Activated CD4-positive, alpha-beta T cell treated with anti-CD3 and anti-CD28 coated beads for 1 hour (primary cell): ENCODE measurements at places on chromosomes 11 and 22.

DNA sequence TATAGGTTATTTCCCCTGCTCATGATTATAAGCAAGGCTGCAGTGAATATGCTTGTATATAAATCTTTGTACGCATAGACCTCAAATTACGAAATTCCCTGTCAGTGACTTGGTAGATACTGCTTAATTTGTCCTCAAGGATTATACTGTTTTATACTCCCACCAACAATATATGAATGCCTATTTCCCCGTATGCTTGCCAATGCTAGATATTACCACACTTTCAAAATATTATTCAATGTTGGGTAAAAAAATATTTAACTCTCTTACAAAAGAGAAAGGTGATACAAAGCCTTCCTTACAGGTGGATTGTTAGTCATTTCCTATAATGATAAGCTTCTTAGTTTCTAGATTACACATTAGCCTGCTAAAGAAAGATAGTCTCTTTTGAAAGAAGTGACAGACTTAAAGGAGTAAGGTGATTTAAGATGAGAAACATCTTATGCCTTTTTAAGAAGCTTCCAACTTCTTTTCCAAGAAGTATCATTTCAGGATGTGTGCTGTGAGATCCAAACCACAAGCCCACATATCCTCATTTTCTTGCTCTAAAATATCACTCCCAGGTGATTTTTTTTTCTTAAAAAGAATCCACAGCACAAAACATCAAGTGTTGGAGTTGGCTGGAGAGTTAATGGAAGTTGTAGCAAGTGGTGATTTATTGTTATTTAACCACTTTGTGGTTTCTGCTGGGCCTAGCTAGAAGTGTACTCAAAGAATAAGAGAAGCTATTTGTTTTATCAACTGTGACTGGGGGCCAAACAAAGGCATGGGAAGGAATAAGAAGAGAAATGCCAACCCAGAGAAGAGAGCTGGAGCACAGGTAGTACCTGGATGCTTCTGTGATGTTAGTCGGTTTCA is 59.2 kb downstream of the BARX2 start:
- no peak for DNase-seq

- DNase-seq = no peak
Measured at GRCh38 chr11:134363161-134363560, 31.4 kb downstream of the GLB1L2 start.

DNA sequence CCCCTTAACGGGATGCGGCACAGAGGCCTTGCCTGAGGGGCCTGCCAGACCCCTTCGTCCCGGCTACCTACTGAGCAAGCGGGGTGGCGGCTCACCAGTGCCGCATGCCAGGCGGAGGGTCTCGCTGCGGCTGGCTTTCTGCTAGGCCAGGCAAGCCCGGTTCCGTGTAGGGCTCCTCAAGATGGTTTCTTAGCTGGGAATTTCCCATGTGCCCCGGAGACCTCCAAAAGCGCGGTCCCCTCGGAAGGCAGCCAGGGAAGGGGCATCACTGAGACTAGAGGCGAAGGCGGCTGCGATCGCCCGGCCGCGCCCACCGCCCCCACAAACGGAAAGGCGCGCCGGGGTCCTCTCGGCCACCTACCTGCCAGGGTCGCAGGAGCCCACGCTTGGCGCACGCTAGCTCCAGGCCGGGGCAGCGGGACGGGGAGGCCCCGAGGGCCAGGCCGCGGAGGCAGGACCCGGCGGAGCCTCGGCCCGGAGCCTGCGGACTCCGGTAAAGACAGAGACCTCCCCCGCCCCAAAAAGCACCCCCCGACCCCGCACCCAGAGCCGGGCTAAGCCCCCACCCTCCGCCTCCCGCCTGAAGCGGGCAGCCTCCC is 23.8 kb downstream of the MICAL3 start:
- DNase-seq = no peak

- no peak for DNase-seq
Measured at GRCh38 chr22:17918840-17919239, 105.5 kb downstream of the MICAL3 start.

- no peak for DNase-seq
Measured at GRCh38 chr11:100965346-100965745, 164.3 kb downstream of the PGR start.

DNA sequence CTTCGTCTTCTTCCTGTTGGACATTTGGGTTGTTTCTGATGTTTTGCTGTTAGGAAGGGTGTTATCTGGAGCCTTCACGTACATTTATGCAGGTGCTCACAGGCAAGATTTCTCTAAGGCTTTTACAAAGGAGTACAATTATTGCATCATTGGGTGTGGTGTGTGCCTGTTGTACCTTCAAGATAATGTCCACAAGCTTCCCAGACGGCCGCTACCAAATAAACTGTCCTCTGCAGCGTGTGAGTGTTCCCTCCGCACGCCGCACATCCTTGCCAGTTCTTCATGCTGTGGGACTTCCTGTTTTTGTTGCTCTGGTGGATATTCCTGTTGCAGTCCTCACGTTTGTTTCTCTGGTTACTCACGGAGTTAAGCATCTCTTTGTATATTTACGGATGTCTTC is 133.3 kb downstream of the TBC1D22A start:
- DNase-seq = no peak

- no peak for DNase-seq
Measured at GRCh38 chr11:24225501-24225900, 271.4 kb upstream of the LUZP2 start.

DNA sequence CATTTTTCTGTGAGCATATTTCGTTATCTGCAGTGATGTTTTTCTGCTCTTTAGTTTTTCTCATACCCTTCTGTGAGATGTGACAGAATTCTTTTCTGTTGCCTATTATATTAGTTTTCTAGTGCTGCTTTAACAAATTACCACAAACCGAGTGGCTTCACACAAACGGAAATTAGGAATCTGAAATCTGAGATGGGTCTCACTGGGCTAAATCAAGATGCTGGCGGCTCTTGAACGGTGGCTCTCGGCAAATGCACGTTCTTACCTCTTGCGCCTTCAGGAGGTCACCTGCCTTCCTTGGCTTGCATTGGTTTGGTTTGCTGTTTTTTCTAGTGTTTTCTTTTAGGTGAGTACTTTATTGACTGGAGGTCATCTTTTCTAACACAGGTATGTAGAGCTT is 13.0 kb downstream of the ZBED4 start:
- DNase-seq = no peak

DNA sequence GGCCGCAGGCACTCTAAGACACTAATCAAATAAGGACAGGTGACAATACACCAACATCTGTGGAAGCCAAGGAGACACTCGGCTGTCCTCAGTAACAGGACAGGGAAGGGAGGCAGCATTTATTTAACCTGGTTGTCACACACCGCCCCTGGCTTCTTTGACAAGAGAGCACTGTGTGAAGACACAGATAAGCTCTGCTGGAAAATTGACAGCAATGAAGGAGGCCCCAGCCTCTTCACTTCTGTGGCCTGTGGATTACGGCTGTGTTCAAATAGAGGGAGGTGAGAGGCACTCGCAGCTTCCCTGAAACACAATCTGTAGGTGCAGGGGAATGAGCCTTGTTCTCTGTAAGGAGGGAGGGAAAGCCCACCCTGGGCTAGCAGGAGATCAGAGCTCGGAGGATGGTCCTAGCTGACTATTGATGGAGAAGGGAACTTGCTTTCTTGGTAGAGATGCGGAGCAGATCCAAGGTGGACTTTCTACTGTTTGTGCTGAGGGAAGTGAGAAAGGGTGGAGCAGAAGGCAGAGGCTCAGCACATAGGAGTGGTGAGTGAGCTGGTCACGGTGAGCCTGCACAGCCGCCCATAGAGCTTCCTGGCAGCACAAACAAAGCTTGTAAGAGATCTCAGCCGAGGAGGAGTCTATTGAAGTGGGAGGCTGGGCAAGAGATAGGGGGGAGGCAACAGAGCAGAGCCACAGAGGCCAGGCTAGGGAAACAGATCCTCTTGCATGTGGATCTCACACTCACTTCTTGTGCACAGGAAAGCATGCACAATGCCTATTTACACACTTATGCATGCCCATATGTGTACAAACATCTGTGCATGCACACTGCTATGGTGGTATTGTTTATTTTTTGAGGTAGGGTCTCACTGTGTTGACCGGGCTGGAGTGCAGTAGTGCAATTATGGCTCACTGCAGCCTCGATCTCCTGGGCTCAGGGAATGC is 114.6 kb upstream of the THY1 start:
- DNase-seq = no peak

DNA sequence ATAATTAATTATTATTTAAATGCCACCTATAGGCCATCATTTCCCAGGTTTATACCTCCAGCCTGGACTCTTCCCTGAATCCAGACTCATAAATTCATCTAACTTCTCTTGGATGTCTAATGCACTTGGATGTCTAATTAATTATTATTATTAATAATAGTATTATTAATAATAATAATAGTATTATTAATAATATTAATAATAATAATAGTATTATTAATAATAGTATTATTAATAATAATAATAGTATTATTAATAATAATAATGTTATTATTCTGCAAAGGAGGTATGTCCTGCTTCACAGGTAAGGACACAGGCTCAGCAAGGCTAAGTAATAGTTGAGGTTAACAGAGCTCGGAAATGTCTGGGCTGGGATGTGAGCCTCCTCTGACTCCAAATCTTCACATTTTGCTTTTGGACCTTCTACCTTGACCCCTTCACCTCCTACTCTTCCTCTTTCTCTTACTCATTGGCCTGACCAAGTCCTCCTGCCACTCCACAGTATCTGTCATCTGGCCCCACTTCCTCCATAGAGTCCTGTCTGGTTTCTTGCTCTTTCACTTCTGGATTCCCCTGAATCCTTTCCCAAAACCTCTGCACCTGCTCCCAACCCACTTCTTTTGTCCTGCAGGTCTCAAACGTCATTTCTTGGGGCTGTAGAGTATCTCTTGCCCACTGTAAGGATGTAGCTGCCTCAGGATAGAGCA is 8.0 kb downstream of the RIBC2 start:
- DNase-seq = no peak

GRCh38 chr22:36863281-36863680 is 2.5 kb downstream of the NCF4 start:
- no peak for DNase-seq

DNA sequence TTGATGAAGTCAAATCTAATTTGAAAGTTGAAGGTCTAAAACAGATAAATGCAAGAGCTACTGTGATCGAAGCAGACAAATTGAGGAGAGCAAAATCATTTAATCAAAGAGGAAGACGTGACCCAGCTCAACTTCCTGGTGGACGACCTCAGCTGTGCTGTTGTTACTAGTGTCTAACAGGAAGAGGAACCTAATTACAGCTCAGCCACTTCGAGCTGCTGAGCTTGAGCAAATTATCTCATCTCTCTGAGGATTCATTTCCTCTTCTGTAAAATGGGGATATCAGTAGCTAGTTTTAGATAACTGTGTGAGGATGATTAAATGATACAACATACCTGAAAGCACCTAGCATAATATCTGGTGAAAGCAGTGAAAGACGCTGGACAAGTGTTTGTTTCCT is 48.6 kb upstream of the OLFML1 start:
- no peak for DNase-seq

GRCh38 chr11:15053191-15053685 is 20.2 kb upstream of the CALCB start:
- no peak for DNase-seq

DNA sequence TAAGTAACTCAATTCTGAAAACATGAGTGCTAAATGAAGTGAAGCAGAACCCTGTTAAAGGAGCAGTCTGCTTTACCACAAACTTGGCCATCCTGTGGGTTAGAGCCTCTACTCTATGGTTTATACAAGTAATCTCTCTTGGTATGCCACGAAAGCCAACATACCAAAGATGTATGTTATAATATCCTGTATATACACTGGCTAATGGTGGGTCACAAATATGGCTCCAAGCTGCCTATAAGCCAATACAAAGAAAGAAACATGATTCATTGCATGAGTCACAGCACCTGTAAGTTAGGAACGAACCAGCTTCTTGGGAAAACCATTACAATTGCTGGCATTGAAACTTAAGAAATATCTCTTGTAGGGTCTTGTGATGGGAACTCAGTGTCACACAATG is 16.1 kb downstream of the XRRA1 start:
- no peak for DNase-seq

- DNase-seq = no peak
Measured at GRCh38 chr11:24872186-24872585, 375.3 kb downstream of the LUZP2 start.

DNA sequence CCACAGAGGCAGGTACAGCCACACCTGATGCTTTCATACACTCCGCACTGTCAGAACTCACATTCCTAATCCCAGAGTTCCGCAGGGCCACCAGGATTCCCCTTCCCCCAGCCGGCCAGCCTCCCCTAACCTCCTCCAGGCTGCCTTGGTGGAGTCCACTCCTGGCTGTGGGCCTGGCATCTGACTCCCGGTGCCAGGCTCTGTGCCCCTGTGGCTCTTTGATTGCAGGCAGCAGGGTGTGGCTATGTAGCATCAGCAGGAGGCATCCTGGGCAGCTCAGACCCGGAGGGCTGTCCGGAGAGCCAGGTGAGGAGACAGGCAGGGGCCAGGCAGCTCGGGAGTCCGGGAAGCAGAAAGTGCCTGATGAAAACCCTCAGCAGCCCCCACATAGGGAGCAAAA is 1432.9 kb downstream of the BRD1 start:
- DNase-seq = no peak

DNA sequence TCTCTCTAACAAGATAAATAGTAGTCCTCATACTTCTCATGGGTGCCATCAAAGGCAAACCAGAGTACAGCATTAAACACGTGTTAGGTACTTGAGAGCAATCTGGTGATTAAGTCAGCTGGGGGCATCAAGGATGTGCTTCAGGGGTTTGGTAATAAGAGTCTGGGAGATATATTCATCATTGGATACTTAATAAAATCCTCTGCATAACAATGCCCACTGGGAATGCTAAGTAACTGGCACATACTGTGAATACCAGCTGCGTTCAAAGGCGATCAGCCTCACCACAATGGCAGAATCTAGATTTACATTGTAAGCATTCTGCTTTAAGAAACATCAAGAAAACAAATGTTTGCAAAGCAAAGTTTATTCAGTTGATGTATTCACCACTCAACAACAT is 268.6 kb upstream of the PITPNB start:
- DNase-seq = no peak

DNA sequence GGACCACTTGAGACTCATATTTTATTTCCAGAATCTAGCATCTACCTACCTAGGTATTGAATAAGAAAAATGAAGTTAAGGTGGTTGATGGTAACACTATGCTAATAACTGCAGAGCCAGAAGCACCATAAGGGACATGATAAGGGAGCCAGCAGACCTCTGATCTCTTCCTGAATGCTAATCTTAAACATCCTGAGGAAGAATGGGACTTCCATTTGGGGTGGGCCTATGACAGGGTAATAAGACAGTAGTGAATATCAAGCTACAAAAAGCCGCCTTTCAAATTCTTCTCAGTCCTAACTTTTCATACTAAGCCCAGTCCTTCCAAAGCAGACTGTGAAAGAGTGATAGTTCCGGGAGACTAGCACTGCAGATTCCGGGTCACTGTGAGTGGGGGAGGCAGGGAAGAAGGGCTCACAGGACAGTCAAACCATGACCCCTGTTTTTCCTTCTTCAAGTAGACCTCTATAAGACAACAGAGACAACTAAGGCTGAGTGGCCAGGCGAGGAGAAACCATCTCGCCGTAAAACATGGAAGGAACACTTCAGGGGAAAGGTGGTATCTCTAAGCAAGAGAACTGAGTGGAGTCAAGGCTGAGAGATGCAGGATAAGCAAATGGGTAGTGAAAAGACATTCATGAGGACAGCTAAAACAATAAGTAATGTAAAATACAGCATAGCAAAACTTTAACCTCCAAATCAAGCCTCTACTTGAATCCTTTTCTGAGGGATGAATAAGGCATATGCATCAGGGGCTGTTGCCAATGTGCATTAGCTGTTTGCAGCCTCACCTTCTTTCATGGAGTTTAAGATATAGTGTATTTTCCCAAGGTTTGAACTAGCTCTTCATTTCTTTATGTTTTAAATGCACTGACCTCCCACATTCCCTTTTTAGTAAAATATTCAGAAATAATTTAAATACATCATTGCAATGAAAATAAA is 2.1 kb downstream of the HBB start:
- no peak for DNase-seq
